NCI-H524 treated with DMSO at 0.1 percent for 48 hours (cell line): ENCODE measurements at places on chromosomes 5 and 9.

DNA sequence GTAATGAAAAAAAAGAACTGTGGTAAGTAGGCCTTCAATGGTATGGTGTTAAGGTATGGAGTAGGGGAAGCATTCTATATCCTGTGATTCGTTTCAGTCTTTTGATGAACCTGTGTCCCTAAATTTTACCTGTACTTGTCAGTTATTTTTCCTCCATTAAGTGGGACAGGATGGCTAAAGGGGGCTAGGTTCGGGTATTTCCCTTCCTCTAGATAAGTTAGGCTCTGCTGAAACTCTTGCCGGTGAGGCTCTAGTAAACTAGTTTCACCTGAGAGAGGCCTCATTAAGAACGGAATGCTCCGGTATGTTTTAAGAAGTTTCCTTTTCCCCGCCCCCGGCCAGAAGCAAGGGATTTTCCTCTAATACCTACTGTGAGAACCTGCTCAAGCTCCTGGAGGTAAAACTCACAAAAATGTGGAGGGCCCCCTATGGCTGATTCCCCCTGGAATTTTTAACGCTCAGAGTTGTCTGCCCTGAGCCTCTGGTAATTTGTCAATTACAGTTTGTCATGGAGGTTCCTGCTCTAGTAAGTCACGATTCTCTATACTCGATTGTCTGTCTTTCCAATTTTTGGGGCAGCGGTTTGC is 87.7 kb downstream of the MACIR start:
- DNase-seq = no peak

- no peak for DNase-seq
Observed at GRCh38 chr9:137975936-137976565, 98.5 kb downstream of the CACNA1B start.

GRCh38 chr5:107772418-107773310 is 101.9 kb upstream of the EFNA5 start:
- DNase-seq = no peak

DNA sequence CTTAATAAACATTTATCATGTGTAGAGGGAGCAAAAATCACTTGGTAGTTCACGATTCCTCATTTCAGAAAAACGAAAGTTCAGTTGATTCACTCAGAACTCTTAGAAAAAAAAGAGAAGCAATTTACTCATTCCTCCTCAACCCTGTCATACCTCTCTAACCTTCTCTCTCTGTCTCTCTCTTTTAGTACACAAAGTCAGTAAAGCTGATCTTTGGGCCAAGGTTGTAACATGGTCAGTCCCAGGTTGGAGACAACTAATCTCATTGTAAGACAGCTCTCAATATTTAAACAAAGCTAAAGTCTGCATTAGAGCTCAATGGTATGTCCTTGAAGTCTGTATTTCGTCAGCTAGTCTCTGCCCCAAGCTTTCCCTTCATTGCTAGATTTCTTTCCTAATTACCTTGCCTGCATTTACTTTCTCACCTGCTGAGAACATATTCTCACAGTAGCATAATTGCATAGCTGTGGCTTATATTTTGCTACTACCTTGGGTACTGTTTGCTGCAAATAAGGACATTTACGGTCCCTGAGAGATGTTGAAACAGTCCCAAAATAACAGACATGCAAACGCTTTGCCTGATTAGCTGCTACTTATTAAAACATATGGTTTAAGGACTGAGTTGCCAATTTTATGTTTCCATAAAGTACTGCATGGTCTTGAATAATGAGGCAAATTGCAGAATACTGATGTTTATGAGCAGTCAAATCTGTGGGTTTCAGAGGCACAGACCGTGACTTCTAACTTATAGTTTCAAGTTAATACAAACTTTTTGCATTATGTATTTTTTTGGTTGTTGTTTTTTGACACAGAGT is 138.3 kb downstream of the GPBP1 start:
- DNase-seq = no peak

DNA sequence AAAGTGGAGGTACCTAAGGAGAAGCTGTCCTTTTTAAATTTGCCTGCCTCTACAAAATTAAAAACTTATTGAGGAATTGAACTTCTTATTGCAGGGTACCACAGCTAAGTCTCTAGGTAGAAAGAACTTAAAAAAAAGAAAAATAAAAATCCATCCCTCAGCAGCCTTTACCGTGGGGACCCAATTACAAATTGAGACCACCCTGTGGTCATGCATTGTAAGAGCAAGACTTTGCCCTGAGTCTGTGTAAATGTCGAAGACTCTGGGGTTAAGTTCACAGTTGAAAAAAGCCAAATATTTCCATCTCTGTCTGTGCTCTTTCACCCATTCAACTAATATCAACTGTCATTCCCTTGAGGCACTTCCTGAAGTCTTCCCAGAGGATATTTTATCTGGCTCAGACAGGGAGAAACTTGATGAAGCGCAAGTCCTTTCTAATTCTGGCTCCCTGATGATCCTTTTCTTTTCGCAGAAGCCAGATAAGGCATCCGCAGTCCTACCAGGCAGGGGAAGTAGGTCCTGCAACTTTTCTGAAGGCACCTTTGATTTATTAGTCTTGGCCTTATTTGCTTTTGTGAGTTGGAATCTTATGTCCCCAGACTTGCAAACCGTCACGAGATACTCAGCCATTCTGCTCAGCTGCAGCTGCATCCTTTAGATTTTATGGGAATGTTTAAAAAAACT is 323.8 kb upstream of the WWC1 start:
- DNase-seq = no peak

DNA sequence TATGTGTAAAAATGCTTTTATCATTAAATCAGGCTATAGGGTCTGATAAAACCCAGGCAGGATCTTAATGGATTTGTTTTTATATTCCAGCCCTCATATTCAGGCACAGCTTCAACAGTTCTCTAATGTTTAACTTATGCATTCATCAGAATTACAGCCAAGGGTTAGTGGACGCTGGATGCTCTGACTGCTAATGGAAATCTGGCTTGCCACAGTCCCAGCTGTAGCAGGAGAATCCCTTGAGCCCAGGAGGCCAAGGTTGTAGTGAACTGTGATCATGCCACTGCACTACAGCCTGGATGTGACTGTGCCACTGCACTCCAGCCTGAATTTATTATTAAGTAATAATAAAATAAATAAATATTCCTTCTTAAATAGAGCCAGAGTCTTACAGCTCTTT is 98.0 kb downstream of the SLC25A46 start:
- DNase-seq = no peak

DNA sequence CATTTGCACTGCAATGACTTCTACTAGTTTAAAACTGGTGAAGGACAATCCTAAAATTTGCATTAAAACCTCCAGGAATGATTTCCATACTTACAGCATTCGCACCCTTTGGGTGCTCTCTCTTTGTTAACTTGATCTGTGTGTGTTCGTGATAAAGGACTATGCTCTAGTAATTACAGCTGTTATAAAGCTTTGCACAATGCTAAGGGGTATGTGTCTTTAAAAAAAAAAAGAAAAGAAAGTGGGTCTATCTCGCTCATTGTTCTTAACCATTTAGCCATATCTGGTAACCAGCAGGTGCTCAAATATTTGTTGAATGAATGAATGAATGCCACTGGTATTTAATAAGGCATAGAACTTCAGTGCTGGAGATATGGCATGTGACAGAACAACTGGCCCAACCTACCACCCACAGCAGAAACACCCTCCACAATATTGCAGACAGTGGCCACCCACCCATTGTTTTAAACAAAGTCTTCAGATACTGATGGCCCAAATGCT is 8.7 kb downstream of the TRIM36 start:
- no peak for DNase-seq

DNA sequence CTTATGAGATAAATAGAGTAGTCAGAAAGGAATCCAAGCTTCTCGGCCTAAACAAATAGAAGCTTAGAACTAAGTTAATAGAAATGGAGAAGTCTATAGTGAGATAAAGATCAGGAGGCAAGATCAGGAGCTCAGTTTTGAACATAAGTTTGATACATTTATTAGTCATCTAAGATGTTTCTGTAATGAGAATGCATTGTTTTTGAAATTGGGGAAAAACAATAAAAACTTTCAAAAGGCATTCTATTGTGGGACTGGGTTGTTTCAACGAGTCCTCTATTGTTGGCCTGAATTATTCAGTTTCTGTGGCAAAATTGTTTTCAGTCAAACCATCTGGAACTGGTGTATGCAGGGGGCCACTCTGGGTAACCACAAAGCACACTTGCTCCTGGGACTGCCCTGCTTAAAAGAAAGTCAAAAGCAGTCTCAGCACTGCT is 181.0 kb upstream of the CLINT1 start:
- no peak for DNase-seq

DNA sequence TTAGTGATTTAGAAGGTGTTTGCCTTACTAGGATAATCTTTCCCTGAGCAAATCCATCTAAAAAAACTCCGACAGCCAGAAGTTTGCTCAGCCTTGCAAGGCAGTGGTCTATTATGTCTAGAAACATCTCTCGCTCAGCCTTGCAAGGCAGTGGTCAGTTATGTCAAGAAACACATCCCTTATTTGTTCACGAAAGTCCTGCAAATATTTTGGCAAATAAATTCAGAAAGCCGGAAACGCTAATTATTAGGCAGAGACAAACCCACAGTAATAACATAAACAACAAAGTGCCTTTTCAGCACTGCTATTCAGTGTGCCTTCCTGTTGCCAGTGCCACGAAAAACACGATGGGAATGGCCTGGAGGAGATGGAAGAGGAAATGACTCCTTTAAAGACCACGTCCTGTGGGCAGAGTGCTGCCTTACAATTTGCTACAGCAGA is 184.5 kb downstream of the GNAQ start:
- DNase-seq = no peak

DNA sequence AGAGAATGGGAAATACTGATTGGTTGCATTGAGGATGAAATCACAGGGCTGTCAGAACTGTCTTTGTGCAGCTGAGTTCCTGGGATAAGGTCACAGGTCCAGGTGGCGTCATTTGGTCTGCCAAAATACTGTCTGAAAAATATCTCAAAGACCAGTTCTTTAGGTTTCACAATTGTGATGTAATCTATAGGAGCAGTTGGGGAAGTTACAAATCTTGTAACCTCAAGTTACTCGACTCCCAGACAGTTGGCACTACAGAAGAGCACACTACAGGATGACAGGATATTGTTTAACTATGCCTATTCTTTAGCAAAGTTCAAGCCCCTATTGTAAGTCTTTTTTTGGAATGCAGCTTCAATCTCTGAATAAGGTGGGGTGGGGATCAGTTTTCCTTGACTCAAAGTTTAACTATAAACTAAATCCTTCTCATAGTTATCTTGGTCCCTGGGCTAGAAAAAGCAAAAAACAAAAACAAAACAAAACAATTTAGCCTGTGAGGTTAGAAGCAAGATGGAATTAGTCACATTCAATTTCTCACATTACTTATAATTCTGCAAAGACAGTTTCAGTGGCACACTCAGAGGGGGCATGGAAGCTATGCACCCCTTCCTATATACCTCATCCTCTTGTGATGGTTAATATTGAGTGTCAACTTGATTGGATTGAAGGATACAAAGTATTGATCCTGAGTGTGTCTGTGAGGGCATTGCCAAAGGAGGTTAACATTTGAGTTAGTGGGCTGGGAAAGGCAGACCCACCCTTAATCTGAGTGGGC is 276.0 kb downstream of the AUH start:
- DNase-seq = no peak

- DNase-seq = no peak
Observed at GRCh38 chr5:160699301-160699700, 152.7 kb downstream of the ATP10B start.

DNA sequence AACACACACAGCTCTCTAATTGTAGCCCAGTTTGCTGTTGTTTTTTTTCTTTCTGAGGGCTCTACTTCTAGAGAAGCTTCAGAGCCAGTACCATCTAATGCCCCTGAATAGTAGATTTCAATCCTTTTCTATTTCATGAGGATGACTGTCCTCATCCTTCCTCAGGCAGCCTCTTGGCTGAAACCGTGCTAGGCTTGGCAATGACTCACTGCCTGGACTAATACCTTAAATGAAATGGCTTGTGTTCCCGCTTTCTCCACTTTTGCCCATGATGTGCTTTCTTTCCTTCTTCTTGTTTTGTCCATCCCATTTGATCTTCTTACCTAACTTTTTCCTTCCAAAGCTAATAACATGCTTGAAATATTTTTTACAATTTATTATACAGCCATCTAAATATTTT is 80.1 kb downstream of the ITGA1 start:
- no peak for DNase-seq

GRCh38 chr9:38423973-38424843 is at the start of gene IGFBPL1:
IGFBPL1 (minus strand) TSS chr9:38424454; CDS start chr9:38424424, 30 bp downstream.
- DNase-seq = no peak

DNA sequence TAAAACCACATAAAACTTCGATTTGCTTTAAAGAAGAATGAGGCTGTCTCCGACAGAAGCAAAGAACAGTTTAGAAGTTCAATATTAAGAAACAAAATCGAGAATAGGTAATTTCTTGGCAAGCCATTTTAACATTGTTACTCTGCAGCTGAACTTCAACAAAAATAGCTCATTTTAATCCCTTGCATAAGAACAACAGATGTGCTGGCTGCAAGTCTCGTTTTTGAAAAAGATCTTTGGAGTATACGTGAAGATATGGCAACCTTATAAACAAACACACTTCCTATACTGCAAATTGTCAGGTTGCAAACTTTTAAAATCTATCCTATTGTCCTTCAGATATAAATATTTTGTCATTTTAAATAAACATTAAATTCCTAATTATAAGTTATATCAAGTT is 71.5 kb downstream of the FBN2 start:
- DNase-seq = no peak

DNA sequence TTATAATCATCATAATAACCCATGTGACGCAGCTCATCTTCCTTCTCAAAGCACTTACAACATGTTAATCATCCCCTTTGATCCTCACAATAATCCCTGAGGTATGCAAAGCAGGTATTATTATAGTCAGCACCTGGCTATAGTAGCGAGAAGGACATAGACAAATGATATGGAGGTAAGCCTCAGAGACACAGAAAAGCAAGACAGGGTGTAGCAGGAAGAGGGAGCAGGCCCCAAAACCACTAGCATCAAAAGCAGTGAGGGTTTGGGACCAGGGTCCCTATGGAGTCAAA is 139.2 kb upstream of the SLC30A5 start:
- no peak for DNase-seq

- peak; percentile 9 for DNase-seq
Observed at GRCh38 chr9:10721301-10721700, 108.5 kb upstream of the PTPRD start.

- DNase-seq = no peak
Observed at GRCh38 chr5:100779669-100780375, 123.3 kb downstream of the ST8SIA4 start.

GRCh38 chr9:125632321-125633115 is 74.5 kb downstream of the MAPKAP1 start:
- no peak for DNase-seq

- no peak for DNase-seq
Observed at GRCh38 chr5:97550164-97550563, 367.1 kb upstream of the RIOK2 start.

- no peak for DNase-seq
Observed at GRCh38 chr5:122439645-122440044, 127.6 kb downstream of the SNCAIP start.

- DNase-seq = no peak
Observed at GRCh38 chr5:123754908-123755307, 242.9 kb downstream of the CSNK1G3 start.

GRCh38 chr5:17000291-17000939 is 64.3 kb upstream of the MYO10 start:
- no peak for DNase-seq
